Karpas-422 (cell line): ENCODE measurements at places on chromosomes 12 and 14. TPM values are rescaled to one million over a fixed set of nuclear protein-coding genes. Genes with fewer than 3 reads are reported as not detected.
A peak's percentile ranks its signal among the peaks of the same experiment; 100 is the strongest.

DNA sequence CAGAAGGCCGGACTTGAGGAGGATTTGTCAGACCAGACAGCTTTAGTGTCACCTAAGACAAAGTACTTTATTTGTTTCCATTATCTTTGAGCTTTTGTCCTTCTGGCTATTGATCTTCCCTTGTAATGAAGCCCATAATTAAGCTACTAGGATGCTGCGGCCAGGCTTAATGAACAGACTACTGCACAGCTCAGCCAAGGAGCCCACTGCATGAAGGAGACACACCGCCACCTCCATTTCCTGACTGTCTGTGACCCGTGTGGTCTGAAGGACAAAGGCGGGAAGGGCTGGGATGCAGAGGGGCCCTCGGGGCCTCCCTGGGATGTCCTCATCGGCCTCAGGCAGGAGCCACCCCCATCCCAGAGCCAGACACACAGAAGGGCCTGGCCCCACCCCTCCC, 31.0 kb upstream of the GALNT9 start:
- H3K27ac ChIP-seq: no peak overlapping the region
- H3K4me1 ChIP-seq: no peaks in the 10 kb centered on the region
- DNase-seq: no peak
- H3K36me3 ChIP-seq: no peaks in the 10 kb centered on the region

The LMNTD1 gene
- total RNA-seq: not detected in 2 replicates

DNA sequence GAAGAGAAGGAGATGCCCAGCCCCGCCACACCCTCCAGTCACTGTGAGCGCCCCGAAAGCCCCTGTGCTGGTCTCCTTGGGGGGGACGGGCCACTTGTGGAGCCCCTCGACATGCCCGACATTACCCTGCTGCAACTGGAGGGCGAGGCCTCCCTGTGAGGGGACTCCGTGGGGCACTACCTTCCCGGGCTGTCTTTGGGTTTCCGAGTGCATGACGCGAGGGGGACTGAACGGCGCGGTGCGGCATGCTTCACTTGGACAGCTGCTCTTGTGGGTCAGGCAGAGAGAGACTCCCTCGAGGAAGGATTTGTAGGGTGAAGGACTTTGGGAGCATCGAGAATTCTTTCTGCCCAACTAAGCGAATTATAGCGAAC, 1.1 kb downstream of the CCDC184 start:
- peak; percentile 30 for DNase-seq
- peaks cover 44% of the 10 kb centered on the region for H3K4me1 ChIP-seq
- peak overlapping the region; percentile 66 for H3K27ac ChIP-seq
- H3K36me3 ChIP-seq: no peaks in the 10 kb centered on the region

- DNase-seq: peak; percentile 78
- H3K4me1 ChIP-seq: peaks cover 11% of the 10 kb centered on the region
- no peaks in the 10 kb centered on the region; the same call in 1 of the 2 replicates for H3K27me3 ChIP-seq
- H3K36me3 ChIP-seq: peaks cover 13% of the 10 kb centered on the region
- H3K4me3 ChIP-seq: no peak overlapping the region
- H3K27ac ChIP-seq: peak overlapping the region; percentile 28
Observed at GRCh38 chr12:6745741-6746525, 7.0 kb downstream of the MLF2 start.

The NEUROD4 gene
- total RNA-seq: not detected in 2 replicates

DNA sequence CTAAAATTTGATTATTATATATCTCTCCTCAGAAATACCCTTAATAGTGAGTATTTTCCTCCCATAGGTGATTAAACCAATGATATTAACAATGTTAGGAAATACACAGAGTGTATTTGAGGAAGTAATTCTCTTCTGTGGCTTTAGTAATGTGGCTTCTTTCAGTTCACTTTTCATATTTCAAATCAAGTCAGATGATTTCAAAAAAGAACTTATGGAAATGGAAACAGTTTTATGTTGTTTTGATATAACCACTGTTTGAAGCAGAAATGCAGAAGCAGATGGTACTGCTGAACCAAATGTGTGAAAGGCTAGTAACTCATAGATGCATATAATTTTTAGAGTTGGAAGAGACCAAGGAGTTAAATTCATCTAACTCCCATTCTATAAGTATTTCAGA, 1.9 kb upstream of the GPR33 start:
- H3K4me1 ChIP-seq: peaks cover 27% of the 10 kb centered on the region
- H3K27me3 ChIP-seq: no peaks in the 10 kb centered on the region
- no peak overlapping the region for H3K27ac ChIP-seq

GRCh38 chr12:89228491-89228890, 123.8 kb downstream of the DUSP6 start:
- no peak for DNase-seq
- H3K4me3 ChIP-seq: no peak overlapping the region
- H3K4me1 ChIP-seq: peaks cover 14% of the 10 kb centered on the region
- H3K27ac ChIP-seq: no peak overlapping the region

- no peak overlapping the region for H3K27ac ChIP-seq
- no peak overlapping the region for H3K4me3 ChIP-seq
- no peaks in the 10 kb centered on the region for H3K4me1 ChIP-seq
- no peaks in the 10 kb centered on the region for H3K36me3 ChIP-seq
Observed at GRCh38 chr12:68908076-68908475, 24.9 kb downstream of the CPM start.

DNA sequence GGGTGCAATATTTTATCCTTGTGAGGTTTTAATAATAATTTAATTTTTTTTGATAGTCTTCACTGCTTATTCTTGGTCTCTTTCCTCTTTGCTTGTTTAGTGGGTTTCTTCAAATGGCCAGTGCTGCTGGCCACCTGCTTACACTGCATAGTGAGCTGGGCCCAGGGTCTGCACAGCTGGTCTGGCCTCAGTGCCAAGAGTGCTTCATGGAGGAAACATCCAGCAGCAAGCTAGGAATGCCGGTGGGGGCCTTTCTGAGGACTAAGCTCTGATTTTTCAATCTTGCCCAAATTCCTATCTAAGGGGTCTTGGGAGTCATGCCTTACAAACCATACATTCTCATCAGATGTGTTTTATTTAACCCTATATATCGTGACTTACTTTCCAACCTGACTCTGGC, 13.3 kb upstream of the BDKRB2 start:
- H3K36me3 ChIP-seq: no peaks in the 10 kb centered on the region
- DNase-seq: no peak
- no peaks in the 10 kb centered on the region for H3K4me1 ChIP-seq
- H3K4me3 ChIP-seq: no peak overlapping the region
- no peak overlapping the region for H3K27ac ChIP-seq

GRCh38 chr14:81172881-81173280, 47.9 kb downstream of the GTF2A1 start:
- no peaks in the 10 kb centered on the region for H3K27me3 ChIP-seq
- peak overlapping the region; percentile 87 for H3K27ac ChIP-seq
- peaks cover 82% of the 10 kb centered on the region for H3K4me1 ChIP-seq

- no peak overlapping the region for H3K4me3 ChIP-seq
- H3K27me3 ChIP-seq: no peaks in the 10 kb centered on the region
- no peak overlapping the region for H3K27ac ChIP-seq
- no peak for DNase-seq
- H3K36me3 ChIP-seq: no peaks in the 10 kb centered on the region
- H3K4me1 ChIP-seq: no peaks in the 10 kb centered on the region
Observed at GRCh38 chr14:66099451-66099850, 386.7 kb upstream of the CCDC196 start.

DNA sequence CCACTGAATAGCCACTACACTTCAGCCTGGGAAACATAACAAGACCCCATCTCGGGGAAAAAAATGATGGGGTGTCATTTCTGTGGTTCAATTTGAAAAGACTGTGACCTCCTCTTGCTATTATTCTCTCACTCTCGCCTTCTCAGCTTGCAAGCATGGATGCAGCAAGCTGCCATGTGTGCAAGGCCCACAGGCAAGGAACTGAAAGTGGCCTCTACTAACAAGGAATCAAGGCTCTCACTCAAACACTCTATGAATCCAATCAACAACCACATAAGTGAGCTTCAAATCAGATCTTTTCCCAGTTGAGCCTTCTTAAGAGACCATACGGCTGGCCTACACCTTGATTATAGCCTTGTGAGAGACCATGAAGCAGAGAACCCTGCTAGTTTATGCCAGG, 17.9 kb upstream of the DHRS7 start:
- no peaks in the 10 kb centered on the region for H3K36me3 ChIP-seq
- H3K4me3 ChIP-seq: no peak overlapping the region
- H3K27me3 ChIP-seq: no peaks in the 10 kb centered on the region
- H3K4me1 ChIP-seq: peaks cover 41% of the 10 kb centered on the region
- DNase-seq: peak; percentile 65
- H3K27ac ChIP-seq: peak overlapping the region; percentile 83

- no peaks in the 10 kb centered on the region for H3K27me3 ChIP-seq
- H3K4me3 ChIP-seq: no peak overlapping the region
- no peak for DNase-seq
- H3K27ac ChIP-seq: no peak overlapping the region
- H3K36me3 ChIP-seq: no peaks in the 10 kb centered on the region
Observed at GRCh38 chr14:20522332-20522731, 17.0 kb downstream of the RNASE10 start.

DNA sequence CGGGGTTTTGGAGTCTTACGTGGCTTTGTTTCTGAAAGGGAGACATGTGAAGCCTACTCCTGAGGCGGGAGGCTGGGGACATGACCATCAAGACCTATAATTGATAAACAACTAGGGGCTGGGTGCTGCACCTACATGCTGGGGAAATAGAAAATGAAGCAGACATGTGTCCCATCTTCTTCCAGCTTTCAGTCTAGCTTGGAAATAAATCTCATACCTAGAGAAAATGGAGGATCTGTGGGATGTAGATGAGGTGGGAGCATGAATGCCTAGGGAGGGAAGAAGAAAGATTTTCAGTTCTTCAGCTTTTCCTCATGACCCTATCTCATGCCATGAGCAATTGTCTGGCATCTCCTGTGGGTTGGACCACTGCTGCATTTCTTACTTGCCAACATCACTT, 22.1 kb downstream of the EMP1 start:
- no peak for DNase-seq
- H3K27me3 ChIP-seq: no peaks in the 10 kb centered on the region
- H3K36me3 ChIP-seq: no peaks in the 10 kb centered on the region
- no peak overlapping the region for H3K27ac ChIP-seq
- no peak overlapping the region for H3K4me3 ChIP-seq
- H3K4me1 ChIP-seq: no peaks in the 10 kb centered on the region

DNA sequence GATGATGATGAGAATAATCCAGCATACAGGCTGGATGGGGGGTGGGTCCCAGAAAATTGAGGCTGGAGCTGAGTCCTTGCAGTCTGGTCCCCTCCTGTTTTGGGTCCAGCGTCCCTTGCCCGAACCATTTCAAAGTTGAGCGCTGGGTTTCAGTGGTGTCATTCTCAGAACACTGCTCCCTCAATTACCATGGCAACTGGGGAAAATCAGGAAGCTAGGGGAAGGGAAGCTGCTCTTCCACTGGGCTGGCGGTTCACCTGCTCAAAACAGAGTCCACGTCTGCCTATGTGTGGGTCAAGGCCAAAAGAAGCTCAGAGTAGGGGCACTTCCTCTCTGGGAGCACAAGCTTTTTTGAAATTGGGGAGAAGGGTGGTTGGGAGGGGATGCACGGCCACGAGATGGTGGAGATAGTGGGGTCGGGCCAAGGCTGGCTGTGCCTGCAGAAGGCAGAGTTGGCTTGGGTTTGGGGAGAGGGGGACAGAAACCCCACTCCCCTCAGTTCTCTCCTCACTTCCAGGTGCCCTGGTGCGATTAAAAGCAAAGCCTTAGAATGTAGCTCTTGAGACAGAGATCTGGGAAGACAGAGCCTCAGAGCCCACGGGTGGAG, 1.7 kb upstream of the NOS1 start:
- DNase-seq: no peak
- H3K36me3 ChIP-seq: no peaks in the 10 kb centered on the region
- H3K27me3 ChIP-seq: no peaks in the 10 kb centered on the region
- H3K27ac ChIP-seq: no peak overlapping the region
- no peak overlapping the region for H3K4me3 ChIP-seq

GRCh38 chr12:100986595-100987547, 192.3 kb downstream of the ANO4 start:
- H3K4me3 ChIP-seq: no peak overlapping the region
- H3K4me1 ChIP-seq: peaks cover 11% of the 10 kb centered on the region
- H3K27ac ChIP-seq: no peak overlapping the region

- H3K4me3 ChIP-seq: no peak overlapping the region
- peaks cover 11% of the 10 kb centered on the region; the same call in 1 of the 2 replicates for H3K4me1 ChIP-seq
- H3K27ac ChIP-seq: no peak overlapping the region
- peak; percentile 39 for DNase-seq
- no peaks in the 10 kb centered on the region for H3K36me3 ChIP-seq
Observed at GRCh38 chr12:110765111-110765510, 22.4 kb upstream of the PPP1CC start.

- H3K27me3 ChIP-seq: no peaks in the 10 kb centered on the region
- no peak overlapping the region for H3K4me3 ChIP-seq
- no peaks in the 10 kb centered on the region for H3K4me1 ChIP-seq
- H3K36me3 ChIP-seq: no peaks in the 10 kb centered on the region
- DNase-seq: no peak
- no peak overlapping the region for H3K27ac ChIP-seq
Observed at GRCh38 chr12:108839018-108839889, 18.1 kb downstream of the SSH1 start.

DNA sequence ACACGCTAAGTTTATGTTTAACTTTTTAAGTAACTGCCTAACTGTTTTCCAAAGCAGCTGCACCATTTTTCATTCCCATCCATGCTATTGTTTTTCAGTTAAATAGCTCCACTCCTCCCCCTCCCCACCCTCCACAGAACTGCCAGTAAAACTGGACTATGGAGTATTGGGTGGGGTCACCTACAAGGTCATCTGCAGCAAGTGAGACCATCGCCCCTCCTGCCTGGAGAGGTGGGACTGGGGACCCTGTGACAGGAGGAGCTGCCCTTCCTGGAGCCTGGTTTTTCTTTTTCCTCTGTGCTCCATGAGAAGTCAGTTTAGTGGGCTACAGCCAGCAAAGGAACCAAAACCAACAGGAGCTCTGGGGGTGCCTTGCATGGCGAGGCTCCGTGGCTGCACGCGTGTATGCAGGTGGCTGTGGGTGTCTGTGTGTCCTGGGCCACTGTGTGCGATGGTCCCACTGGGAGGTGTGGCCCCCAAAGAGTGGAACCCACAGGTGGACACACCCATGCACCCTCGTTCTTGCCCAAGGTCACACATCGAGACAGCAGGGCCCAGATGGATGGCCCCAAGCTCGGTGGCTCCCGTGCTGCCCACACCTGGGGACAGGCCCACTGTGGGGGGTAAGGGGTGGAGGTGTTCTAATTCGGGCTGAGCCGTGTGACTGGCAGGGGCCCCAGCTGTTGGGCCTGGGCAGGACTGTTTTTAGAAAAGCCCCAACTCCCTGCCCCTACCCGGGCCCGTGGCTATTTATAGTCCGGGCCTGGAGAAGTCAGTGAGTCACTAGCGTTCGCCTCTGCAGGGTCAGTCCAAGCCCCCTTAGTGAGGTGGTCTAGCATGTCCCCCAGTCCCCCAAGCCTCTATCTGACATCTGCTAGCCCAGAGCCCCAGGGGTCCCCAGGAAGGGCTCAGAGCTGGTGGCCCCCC, 2.3 kb upstream of the ADSS1 start:
- no peak overlapping the region for H3K27ac ChIP-seq
- H3K27me3 ChIP-seq: no peaks in the 10 kb centered on the region
- no peak overlapping the region for H3K4me3 ChIP-seq
- DNase-seq: no peak
- no peaks in the 10 kb centered on the region for H3K36me3 ChIP-seq
- H3K4me1 ChIP-seq: peaks cover 16% of the 10 kb centered on the region

The SLCO1C1 gene
- total RNA-seq: not detected in 2 replicates
